ENCODE measurements at places on chromosomes 4 and X. TPM values are rescaled to one million over a fixed set of nuclear protein-coding genes. Genes with fewer than 3 reads are reported as not detected.

- H3K4me3 ChIP-seq = no peak overlapping the region
- no peaks in the 10 kb centered on the region for H3K27me3 ChIP-seq
- no peaks in the 10 kb centered on the region for H3K4me1 ChIP-seq
- no peaks in the 10 kb centered on the region for H3K36me3 ChIP-seq
- H3K27ac ChIP-seq = no peak overlapping the region
Measured at GRCh38 chrX:68665502-68665901, 18.0 kb downstream of the STARD8 start.

Gene FATE1
- not detected for polyA plus RNA-seq

DNA sequence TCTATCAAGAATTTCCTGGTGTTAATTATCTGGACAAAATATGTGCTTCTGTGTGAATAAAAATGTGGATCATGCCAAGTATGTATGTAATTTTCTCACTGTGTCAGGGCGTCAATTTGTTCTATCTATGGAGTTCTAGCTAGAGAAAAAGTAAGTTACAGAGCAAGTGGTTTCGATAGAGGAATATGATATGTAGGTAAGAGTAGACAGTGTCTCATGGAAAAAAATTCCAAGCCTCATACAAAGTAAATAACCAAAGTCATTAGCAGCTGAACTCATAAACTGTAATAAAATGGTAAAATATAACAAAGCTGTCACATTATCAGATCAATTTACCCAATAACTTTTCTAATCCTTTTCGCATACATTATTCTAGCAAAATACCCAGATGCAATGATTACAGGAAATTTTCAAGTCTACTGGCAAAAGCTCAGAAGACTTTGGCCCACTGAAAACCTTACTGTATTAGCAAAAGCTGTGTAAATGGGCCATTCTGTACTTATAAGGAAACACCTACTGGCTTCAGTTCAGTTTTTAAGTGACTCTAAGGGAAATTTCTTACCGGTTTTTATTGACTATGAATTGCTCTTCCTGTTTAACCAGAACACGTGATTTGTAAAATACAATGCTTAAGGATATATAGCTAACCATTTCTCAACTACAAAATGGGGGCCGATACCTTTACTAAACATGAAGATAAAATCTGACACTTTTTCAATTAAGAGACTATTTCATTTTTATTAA, 121.0 kb upstream of the ARSJ start:
- no peaks in the 10 kb centered on the region for H3K4me1 ChIP-seq
- H3K27me3 ChIP-seq = no peaks in the 10 kb centered on the region
- no peak for DNase-seq
- H3K36me3 ChIP-seq = no peaks in the 10 kb centered on the region

DNA sequence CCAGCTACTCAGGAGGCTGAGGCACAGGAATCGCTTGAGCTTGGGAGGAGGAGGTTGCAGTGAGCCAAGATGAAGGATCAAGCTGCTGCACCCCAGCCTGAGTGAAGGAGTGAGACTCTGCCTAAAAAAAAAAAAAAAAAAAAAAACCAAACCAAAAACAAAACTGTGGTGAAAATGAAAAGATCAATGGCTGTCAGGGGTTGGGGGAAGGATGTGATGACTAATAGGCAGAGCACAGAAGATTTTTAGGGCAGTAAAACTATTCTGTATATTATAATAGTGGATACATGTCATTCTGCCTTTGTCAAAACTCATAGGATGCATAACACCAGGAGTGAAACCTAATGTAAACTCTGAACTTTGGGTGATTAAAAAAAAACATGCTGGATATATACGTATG, 69.9 kb upstream of the ELOVL6 start:
- H3K27ac ChIP-seq = no peak overlapping the region
- H3K36me3 ChIP-seq = no peaks in the 10 kb centered on the region
- no peak for DNase-seq
- no peaks in the 10 kb centered on the region for H3K27me3 ChIP-seq
- no peak overlapping the region for H3K4me3 ChIP-seq

GRCh38 chrX:66728818-66729271, 90.0 kb upstream of the EDA2R start:
- H3K27ac ChIP-seq = no peak overlapping the region
- no peaks in the 10 kb centered on the region for H3K36me3 ChIP-seq
- H3K27me3 ChIP-seq = no peaks in the 10 kb centered on the region
- peak overlapping the region; percentile 62 for H3K4me3 ChIP-seq
- DNase-seq = peak; percentile 33

DNA sequence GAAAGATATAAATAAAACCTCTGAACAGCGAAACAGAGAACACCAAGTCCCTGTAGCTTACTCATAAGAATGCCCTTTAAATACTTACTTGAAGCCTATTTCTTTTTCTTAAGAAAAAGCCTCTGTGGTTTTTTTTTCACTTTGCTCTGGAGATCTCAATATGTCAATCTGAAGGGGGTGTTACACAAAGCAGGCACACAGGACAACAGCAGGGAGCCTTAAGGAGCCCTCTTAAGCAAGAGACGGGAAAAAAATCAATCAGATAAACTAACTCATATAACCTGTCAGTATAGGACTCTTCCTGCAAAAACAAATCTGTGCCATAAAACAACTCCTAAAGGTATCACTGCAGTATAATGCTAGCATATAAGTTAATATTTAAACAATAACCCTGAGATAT, 611.1 kb upstream of the ATOH1 start:
- no peak overlapping the region for H3K4me3 ChIP-seq
- H3K27me3 ChIP-seq = no peaks in the 10 kb centered on the region
- DNase-seq = no peak
- no peak overlapping the region for H3K27ac ChIP-seq

DNA sequence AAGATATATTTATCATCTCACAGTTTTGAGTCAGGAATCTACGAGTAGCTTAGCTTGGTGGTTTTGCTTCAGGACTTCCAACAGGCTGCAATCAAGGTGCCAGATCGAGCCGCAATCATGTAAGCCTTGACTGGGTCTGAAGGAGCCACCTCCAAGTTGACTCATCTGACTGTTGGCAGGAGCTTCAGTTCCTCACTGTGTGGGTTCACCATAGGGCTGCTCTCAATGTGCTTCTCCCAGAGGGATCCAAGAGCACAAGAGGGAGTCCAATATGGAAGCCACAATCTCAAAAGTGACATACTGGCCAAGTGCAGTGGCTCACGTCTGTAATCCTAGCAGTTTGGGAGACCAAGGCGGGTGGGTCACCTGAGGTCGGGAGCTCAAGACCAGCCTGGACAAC, 26.5 kb downstream of the DCHS2 start:
- no peaks in the 10 kb centered on the region for H3K36me3 ChIP-seq
- DNase-seq = peak; percentile 11
- H3K27me3 ChIP-seq = no peaks in the 10 kb centered on the region
- no peak overlapping the region for H3K4me3 ChIP-seq

Gene CTSO
- polyA plus RNA-seq = 13.7 TPM

- no peak overlapping the region for H3K4me3 ChIP-seq
- DNase-seq = no peak
- no peaks in the 10 kb centered on the region for H3K36me3 ChIP-seq
- H3K27me3 ChIP-seq = no peaks in the 10 kb centered on the region
- H3K27ac ChIP-seq = no peak overlapping the region
Measured at GRCh38 chr4:129908117-129908516, 812.2 kb downstream of the C4orf33 start.

Gene SORBS2
- polyA plus RNA-seq = 0.27 TPM

Gene MXRA5
- polyA plus RNA-seq = 26.8 TPM

DNA sequence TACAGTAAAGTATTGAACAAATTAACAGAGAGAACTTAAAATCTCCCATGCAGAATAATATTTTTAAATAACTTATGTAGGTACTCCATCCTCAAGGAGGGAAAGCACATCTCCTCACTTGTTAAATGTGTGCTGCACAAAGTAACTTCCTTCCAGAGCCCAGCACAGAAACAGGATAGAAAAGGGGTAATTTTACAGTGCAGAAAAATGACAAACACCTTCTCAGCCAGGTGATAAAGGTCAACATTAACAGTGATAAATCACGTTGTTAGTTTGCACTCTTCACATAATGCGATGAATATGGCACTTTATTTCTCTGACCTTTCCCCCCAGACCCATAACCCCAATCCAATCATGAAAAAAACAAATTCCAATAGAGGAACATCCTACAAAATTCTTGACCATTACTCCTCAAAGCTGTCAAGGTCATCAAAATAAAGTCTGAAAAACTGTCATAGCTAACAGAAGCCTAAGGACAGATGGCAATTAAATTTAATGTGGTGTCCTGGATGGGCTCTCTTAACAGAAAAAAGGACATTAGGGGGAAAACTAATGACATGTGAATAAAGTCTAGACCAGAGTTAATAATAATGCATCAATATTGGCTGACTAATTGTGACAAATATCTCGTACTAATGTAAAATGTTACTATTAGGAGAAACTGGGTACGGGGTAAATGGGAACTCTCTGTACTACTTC, 547.4 kb upstream of the AGA start:
- no peak for DNase-seq
- H3K36me3 ChIP-seq = no peaks in the 10 kb centered on the region
- no peak overlapping the region for H3K27ac ChIP-seq

GRCh38 chr4:151961456-151961855, 200.6 kb upstream of the GATB start:
- no peak for DNase-seq
- H3K27me3 ChIP-seq = no peaks in the 10 kb centered on the region
- no peak overlapping the region for H3K27ac ChIP-seq
- no peaks in the 10 kb centered on the region for H3K4me1 ChIP-seq

DNA sequence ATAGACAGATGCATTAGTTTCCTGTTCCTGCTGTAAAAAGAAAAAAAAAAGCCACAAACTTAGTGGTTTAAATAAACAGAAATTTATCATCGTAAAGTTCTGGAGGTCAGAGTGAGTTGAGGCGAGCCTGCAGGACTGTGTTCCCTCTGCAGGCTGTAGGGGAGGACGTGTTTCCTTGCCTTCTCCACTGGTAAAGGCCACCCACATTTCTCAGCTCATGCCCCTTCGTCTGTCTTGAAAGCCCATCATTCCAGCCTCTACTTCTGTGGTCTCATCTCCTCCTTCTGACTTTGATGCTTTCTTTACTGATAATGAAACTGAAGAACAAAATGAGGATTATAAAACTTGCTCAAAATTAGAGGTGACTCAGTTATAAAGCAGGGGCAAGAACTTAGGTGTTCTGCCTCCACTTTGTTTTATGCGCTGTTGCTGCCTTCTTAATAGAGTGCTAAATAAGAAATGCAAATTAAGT, 143.0 kb downstream of the STIM2 start:
- H3K4me1 ChIP-seq = peaks cover 19% of the 10 kb centered on the region
- H3K4me3 ChIP-seq = no peak overlapping the region
- no peaks in the 10 kb centered on the region for H3K27me3 ChIP-seq
- H3K36me3 ChIP-seq = no peaks in the 10 kb centered on the region

- no peaks in the 10 kb centered on the region for H3K27me3 ChIP-seq
- no peaks in the 10 kb centered on the region for H3K4me1 ChIP-seq
- H3K27ac ChIP-seq = no peak overlapping the region
Measured at GRCh38 chr4:56320293-56320692, 67.0 kb downstream of the AASDH start.

DNA sequence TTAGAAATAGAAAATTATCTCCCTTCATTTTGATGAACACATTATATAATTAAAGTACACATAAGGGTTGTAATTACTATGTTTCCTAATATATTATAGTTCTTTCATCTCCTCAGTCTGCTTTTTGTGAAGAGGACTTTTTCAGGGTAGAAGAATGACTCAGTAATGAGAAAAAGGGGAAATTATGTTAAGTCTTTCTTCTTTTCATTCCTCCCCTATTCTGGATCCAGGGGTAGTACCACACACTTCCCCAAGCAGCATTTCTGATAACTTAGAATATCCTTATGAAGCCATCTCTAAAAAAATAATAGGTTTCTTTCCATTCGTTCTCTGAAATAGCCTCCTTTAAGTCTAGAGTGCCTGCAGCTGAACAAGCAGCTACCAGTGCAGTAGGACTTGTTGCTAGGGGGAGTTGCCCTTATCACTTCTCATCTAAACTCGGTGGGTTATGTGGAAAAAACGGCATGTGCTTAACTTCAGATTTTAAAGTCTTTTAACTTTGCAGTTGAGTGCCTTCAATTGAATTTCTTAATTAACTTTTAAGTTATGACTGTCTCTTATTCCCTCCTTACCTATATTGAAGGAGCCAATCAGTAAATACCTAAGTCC, 184.8 kb downstream of the ARHGAP24 start:
- no peak for DNase-seq
- H3K27ac ChIP-seq = no peak overlapping the region
- H3K27me3 ChIP-seq = no peaks in the 10 kb centered on the region
- no peak overlapping the region for H3K4me3 ChIP-seq

- DNase-seq = peak; percentile 14
- no peaks in the 10 kb centered on the region for H3K27me3 ChIP-seq
- H3K27ac ChIP-seq = no peak overlapping the region
- H3K4me3 ChIP-seq = no peak overlapping the region
Measured at GRCh38 chr4:184812651-184813181, 13.1 kb downstream of the ACSL1 start.

Gene SMIM10L2A
- polyA plus RNA-seq = 0.02 TPM

Data from fibroblast of lung (primary cell).